HS-27A (cell line): ENCODE measurements at places on chromosomes 11 and 22.
A peak's percentile ranks its signal among the peaks of the same experiment; 100 is the strongest.

- DNase-seq: no peak
Measured at GRCh38 chr11:92329646-92330045, 105.0 kb downstream of the FAT3 start.

- peak; percentile 77 for DNase-seq
Measured at GRCh38 chr11:11584530-11584810, 37.3 kb downstream of the GALNT18 start.

- DNase-seq: no peak
Measured at GRCh38 chr11:125325196-125325595, 160.6 kb downstream of the PKNOX2 start.

DNA sequence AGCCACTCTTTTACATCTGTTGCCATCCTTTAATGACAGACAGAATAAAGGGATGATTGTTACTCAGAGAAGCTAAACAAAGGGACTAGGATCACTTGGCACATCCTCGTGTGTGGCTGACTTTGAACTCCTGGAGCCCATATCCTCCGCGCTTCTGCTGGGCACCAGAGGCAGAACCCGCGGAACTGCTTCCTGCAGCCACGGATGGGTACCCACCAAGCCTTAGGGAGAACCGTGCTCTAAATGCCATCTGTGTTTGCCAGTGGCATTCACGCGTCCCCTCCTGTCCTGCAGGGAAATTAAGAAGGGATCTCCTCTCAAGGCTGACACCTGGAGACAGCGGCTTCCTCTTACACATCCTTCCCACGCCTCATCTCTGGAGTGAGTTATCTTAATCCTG is 294.4 kb downstream of the NTM start:
- no peak for DNase-seq

DNA sequence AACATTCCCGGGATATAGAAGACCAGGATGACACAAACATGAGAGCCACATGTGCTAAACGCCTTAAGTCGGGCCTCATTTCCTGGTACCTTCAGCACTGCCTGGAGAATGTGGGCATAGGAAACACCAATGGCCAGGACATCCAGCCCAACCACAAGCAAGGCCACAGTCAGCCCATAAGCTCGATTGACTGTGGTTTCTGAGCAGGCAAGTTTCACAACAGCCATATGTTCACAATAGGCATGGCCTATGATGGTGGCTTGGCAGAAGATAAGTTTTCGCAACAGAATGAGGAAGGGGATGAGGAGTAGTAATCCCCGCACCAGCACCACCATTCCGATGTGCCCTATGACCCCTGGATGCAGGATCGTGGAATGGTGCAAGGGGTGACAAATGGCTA is 26.9 kb upstream of the OR56A1 start:
- DNase-seq: no peak
